ENCODE measurements at places on chromosomes 1 and 21. TPM values are rescaled to one million over a fixed set of nuclear protein-coding genes. Genes with fewer than 3 reads are reported as not detected.

JTB gene
- total RNA-seq = 213 TPM

IFI16 gene
- 232 TPM for total RNA-seq

TRIM62 gene
- 4.5 TPM for total RNA-seq

ODF2L gene
- 21.0 TPM for total RNA-seq

OXCT2 gene
- 1.6 TPM for total RNA-seq

DCST1 gene
- total RNA-seq = not detected

KRTAP7-1 gene
- total RNA-seq = not detected

TACSTD2 gene
- total RNA-seq = not detected

OR10K2 gene
- not detected for total RNA-seq

C1QTNF12 gene
- 4.1 TPM for total RNA-seq

SEC16B gene
- total RNA-seq = not detected

TGFB2 gene
- not detected for total RNA-seq

GLMN gene
- 29.7 TPM for total RNA-seq

LINGO4 gene
- total RNA-seq = 0.07 TPM

COG2 gene
- 46.4 TPM for total RNA-seq

OR2L13 gene
- total RNA-seq = not detected

LAD1 gene
- total RNA-seq = not detected

FAM177B gene
- not detected for total RNA-seq

CYP4Z1 gene
- total RNA-seq = not detected

RGS16 gene
- 143 TPM for total RNA-seq

LCE1E gene
- total RNA-seq = not detected

SAMD13 gene
- 0.34 TPM for total RNA-seq

OR6N1 gene
- not detected for total RNA-seq

TCP10L gene
- 0.59 TPM for total RNA-seq

OR2L5 gene
- total RNA-seq = not detected

CFHR1 gene
- total RNA-seq = not detected

GFI1 gene
- total RNA-seq = 103 TPM

LDLRAD2 gene
- not detected for total RNA-seq

CD5L gene
- total RNA-seq = not detected

CSMD2 gene
- total RNA-seq = not detected

PAPPA2 gene
- 0.10 TPM for total RNA-seq

NR1I3 gene
- not detected for total RNA-seq

USP25 gene
- total RNA-seq = 25.6 TPM

BTBD19 gene
- total RNA-seq = 22.6 TPM

DYNLT5 gene
- total RNA-seq = not detected

PDE9A gene
- total RNA-seq = 9.6 TPM
